Stimulated activated CD4-positive, alpha-beta T cell treated with anti-CD3 and anti-CD28 coated beads, Interleukin-4, amount 100 ng/mL, for 48 hours (primary cell): ENCODE measurements at places on chromosomes 4 and X.

DNA sequence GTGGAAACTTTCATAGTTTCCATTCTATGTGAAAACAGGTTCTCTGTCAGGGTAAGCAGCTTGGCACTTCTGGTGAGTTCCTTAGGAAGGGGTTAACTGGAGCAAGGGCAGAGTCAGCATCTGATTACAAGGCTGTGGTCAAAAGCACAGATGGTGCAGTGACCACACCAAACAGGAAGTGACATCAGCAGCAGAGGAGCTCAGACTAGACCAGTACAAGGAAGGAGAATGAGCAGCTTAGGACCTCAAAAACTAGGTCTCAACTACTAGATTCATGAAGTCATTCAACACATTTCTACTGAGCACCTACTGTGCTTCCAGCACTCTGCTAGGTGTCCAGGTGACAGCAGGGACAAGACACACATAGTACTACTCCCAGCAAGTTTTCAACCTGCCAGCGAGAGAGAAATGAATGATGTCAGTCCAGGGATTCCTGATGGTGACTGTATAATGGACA is 130.2 kb downstream of the AMELX start:
- no peak for DNase-seq

DNA sequence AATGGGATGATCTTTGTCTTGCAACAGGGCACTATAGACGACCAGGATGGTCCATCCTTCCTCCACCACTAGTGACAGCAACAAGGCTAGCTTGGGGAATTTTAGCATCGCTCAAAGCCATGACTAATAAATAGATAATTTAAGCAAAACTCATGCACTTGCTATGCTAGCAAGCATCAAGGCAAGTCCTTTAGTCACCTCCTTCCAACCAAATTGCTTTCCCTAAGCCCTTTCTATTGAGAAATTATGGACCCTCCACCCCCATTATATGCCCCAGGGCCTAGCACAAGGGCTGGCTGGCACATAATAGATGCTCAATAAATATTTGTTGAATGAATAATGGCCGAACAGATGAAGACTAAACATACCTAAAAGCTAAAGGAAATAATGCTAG is 28.6 kb downstream of the SLC16A2 start:
- no peak for DNase-seq

GRCh38 chrX:70293621-70294020 is 3.7 kb downstream of the KIF4A start:
- DNase-seq = no peak

DNA sequence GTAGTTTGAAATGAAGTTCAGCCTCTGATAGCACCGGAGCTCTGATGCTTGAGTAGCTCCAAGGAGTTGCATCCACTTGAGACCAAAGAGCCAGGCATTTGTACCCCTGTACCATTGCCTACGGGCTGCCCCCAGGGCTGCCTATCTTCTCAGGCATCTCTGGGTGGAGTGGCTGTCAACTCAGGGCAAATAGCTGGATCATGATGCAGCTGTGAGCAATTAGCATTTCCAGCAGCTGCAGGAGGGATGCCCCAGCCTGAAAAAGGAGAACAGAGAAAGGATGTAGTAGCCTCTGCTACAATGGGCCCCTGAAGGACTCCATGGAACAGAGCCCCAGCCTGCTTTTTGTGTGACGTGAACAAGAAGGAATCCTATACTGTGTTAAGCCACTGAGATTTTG is 492.6 kb downstream of the BCOR start:
- DNase-seq = no peak

DNA sequence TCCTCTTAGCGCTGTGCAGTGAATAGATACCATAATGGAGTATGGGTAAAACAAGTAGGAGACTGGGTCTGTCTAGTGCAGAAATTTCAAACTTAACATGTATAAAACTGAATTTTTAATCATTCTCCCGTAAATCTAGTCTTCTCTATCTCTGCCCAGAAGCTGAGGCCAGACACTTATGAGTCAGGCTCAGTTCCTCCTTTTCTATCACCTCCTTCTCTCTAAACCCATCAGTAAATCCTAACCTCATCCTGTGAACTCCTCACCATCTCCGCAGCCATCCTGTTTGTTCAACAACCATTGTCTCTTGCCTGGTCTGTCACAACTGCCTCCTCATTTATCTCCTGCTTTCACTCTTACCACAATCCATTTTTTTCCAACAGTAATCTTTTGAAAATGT is 19.8 kb upstream of the SGMS2 start:
- DNase-seq = no peak
